ENCODE measurements at places on chromosomes 7 and 10. TPM values are rescaled to one million over a fixed set of nuclear protein-coding genes. Genes with fewer than 3 reads are reported as not detected.

PRPS1L1 gene
- not detected for total RNA-seq

EN2 gene
- total RNA-seq: 1.1 TPM

HMX3 gene
- total RNA-seq: not detected

BLNK gene
- total RNA-seq: 0.30 TPM

PLAU gene
- 1.8 TPM for total RNA-seq

UBTD1 gene
- 11.4 TPM for total RNA-seq

SPDYE2 gene
- total RNA-seq: not detected

CACNB2 gene
- 0.98 TPM for total RNA-seq

WAPL gene
- total RNA-seq: 49.2 TPM

SPDYE6 gene
- total RNA-seq: not detected
